ENCODE measurements at places on chromosomes 16 and 17. TPM values are rescaled to one million over a fixed set of nuclear protein-coding genes. Genes with fewer than 3 reads are reported as not detected.

The GLTPD2 gene
- total RNA-seq = not detected

The C1QL1 gene
- 12.5 TPM for total RNA-seq

The ABI3 gene
- total RNA-seq = 7.1 TPM

The MATCAP1 gene
- total RNA-seq = 104 TPM

The OR4D2 gene
- total RNA-seq = not detected

The CBLN1 gene
- 5.9 TPM for total RNA-seq

The MARF1 gene
- total RNA-seq = 175 TPM

The SLC25A19 gene
- 16.8 TPM for total RNA-seq
